Tibial nerve (tissue), 4 donors: ENCODE measurements at places on chromosomes 5 and 9. TPM values are rescaled to one million over a fixed set of nuclear protein-coding genes. Genes with fewer than 3 reads are reported as not detected.

The MLANA gene
- total RNA-seq, result not detected

The PITX1 gene
- total RNA-seq, result 3.3 TPM

The PCDHGB7 gene
- 14.6 TPM for total RNA-seq

- no peak overlapping the region for H3K27ac ChIP-seq
- DNase-seq, result no peak
- no peak overlapping the region for H3K4me3 ChIP-seq
- no peaks in the 10 kb centered on the region for H3K27me3 ChIP-seq
- no peaks in the 10 kb centered on the region for H3K4me1 ChIP-seq
Observed at GRCh38 chr5:41735213-41735612, 135.0 kb downstream of the OXCT1 start.

GRCh38 chr9:136567651-136568287 is 21.9 kb upstream of the NOTCH1 start:
- H3K27me3 ChIP-seq, result no peaks in the 10 kb centered on the region
- H3K36me3 ChIP-seq, result no peaks in the 10 kb centered on the region
- DNase-seq, result no peak

DNA sequence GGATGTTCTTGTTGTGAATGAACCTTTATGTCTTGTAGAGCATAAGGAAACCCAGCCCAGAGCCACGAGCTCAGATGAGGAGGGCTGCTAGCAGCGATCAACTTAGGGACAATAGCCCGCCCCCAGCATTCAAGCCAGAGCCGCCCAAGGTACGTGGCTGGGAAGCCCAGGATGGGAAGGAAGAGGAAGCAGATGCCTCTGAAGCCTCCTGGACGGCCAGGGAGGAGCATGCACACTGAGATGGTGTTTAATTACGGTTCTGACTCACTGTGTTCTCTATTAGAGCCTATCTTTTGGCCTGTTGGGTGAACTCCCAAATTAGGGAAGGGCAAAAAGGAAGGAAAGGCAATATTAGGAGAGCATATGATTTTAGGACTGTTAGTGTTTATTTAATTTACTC is 75.3 kb downstream of the TJP2 start:
- DNase-seq, result no peak
- peaks cover 84% of the 10 kb centered on the region for H3K36me3 ChIP-seq
- H3K27ac ChIP-seq, result no peak overlapping the region
- H3K4me3 ChIP-seq, result no peak overlapping the region
- H3K27me3 ChIP-seq, result no peaks in the 10 kb centered on the region
- no peaks in the 10 kb centered on the region for H3K4me1 ChIP-seq
